Stimulated activated CD4-positive, alpha-beta T cell treated with anti-CD3 and anti-CD28 coated beads, Interleukin-2, amount 100 ng/mL, for 24 hours (primary cell): ENCODE measurements at places on chromosomes 5 and 9.
A peak's percentile ranks its signal among the peaks of the same experiment; 100 is the strongest.

- DNase-seq: no peak
Observed at GRCh38 chr5:107682533-107682932, 11.8 kb upstream of the EFNA5 start.

GRCh38 chr5:102617191-102618187, 118.7 kb upstream of the SLCO6A1 start:
- no peak for DNase-seq

DNA sequence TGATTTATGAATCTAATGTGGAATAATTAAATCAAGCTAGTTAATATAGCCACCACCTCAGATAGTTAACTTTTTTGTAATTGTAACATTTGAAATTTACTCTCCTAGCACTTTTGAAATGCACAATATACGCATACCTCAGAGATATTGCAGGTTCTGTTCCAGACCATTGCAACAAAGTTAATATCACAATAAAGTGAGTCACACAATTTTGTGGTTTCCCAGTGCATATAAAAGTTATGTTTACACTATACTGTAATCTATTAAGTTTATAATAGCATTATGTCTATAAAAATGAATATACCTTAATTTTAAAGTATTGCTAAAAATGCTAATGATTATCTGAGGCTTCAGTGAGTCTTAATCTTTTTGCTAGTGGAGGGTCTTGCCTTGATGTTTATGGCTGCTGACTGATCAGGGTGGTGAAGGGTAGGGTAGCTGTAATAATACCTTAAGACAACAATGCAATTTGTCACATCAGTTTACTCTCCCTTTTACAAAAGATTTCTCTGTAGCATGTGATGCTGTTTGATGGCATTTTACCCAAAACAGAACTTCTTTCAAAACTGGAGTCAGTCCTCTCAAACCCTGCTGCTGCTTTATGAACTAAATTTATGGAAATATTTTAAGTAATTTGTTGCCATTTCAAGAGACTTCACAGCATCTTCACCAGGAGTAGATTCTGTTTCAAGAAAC, 235.1 kb upstream of the ADAMTSL1 start:
- no peak for DNase-seq

- DNase-seq: no peak
Observed at GRCh38 chr5:73815631-73816030, 189.6 kb downstream of the ARHGEF28 start.

- DNase-seq: peak; percentile 62
Observed at GRCh38 chr9:136170006-136170901, 34.7 kb downstream of the LHX3 start.

- no peak for DNase-seq
Observed at GRCh38 chr5:158261674-158262367, 402.9 kb upstream of the CLINT1 start.

DNA sequence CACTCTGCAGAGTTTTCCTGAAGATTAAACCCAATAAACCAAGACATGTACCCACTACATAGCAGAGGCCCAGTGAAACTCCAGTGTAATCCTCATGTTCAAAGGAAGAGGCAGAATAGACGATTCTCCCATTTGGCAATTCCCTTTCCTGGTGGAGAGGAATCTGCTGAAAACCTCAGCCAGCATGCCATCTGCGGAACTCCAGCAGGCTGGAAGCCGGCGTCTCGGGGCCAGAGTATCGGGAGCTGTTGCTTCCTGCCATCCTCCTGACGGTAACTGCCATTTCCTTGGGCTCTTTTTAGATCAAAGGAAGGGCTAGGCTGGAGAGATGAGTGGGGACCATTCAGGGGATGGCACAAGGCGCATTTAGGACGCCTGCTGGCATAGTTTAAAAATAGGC, 20.5 kb downstream of the NEURL1B start:
- no peak for DNase-seq

GRCh38 chr9:88800329-88800682, 191.0 kb upstream of the S1PR3 start:
- no peak for DNase-seq
